ENCODE measurements at places on chromosomes 2 and 18.

GRCh38 chr2:51103205-51103604 is 71.3 kb upstream of the NRXN1 start:
- no peak overlapping the region for H3K4me3 ChIP-seq
- no peaks in the 10 kb centered on the region for H3K27me3 ChIP-seq
- no peaks in the 10 kb centered on the region for H3K4me1 ChIP-seq

GRCh38 chr2:25991965-25992364 is 9.7 kb upstream of the KIF3C start:
- no peak overlapping the region for H3K27ac ChIP-seq
- DNase-seq = no peak
- H3K27me3 ChIP-seq = no peaks in the 10 kb centered on the region
- no peak overlapping the region for H3K4me3 ChIP-seq

GRCh38 chr2:98757904-98758421 is 27.0 kb upstream of the MGAT4A start:
- no peaks in the 10 kb centered on the region for H3K4me1 ChIP-seq
- no peaks in the 10 kb centered on the region for H3K36me3 ChIP-seq

GRCh38 chr2:198143793-198144192 is 339.4 kb downstream of the PLCL1 start:
- no peaks in the 10 kb centered on the region for H3K4me1 ChIP-seq
- no peaks in the 10 kb centered on the region for H3K36me3 ChIP-seq
- H3K4me3 ChIP-seq = no peak overlapping the region
- H3K27ac ChIP-seq = no peak overlapping the region

DNA sequence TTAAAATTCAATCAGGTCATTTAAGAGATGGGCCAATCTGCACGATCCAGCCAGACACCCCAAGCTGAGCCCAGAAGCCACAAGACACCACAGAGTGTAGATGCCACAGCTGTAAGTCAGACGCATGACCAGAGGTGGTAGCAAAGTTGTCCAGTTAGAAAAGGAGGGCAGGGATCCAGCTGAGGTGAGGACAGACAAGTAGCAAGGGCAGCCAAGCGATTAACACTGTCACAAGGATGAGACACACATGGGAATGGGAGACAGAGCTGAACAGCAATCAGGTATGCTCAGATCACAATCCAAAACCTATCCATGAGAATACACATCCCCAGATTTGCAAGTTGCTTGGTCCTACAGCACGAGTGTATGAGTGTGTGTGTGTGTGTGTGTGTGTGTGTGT is 143.4 kb upstream of the STK17B start:
- no peaks in the 10 kb centered on the region for H3K36me3 ChIP-seq
- H3K27me3 ChIP-seq = no peaks in the 10 kb centered on the region
- no peak overlapping the region for H3K4me3 ChIP-seq
- H3K4me1 ChIP-seq = no peaks in the 10 kb centered on the region
- DNase-seq = no peak
- H3K27ac ChIP-seq = no peak overlapping the region

DNA sequence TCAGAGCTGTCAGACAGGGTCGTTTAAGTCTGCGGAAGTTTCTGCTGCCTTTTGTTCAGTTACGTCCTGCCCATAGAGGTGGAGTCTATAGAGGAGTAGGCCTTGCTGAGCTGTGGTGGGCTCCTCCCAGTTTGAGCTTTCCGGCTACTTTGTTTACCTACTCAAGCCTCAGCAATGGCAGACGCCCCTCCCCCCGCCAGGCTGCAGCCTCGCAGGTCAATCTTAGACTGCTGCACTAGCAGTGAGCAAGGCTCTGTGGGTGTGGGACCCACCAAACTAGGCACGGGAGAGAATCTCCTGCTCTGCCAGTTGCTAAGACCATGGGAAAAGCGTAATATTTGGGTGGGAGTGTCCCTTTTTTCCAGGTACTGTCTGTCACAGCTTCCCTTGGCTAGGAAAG is 86.5 kb downstream of the EFEMP1 start:
- H3K27me3 ChIP-seq = no peaks in the 10 kb centered on the region
- no peak for DNase-seq
- no peaks in the 10 kb centered on the region for H3K4me1 ChIP-seq
- no peak overlapping the region for H3K4me3 ChIP-seq
- H3K36me3 ChIP-seq = no peaks in the 10 kb centered on the region

GRCh38 chr18:48951448-48952286 is 902 bp upstream of the SMAD7 start:
- H3K4me3 ChIP-seq = peak overlapping the region; percentile 85
- H3K4me1 ChIP-seq = peaks cover 3% of the 10 kb centered on the region
- peak overlapping the region; percentile 97 for H3K27ac ChIP-seq
- H3K36me3 ChIP-seq = peaks cover 25% of the 10 kb centered on the region
- H3K27me3 ChIP-seq = no peaks in the 10 kb centered on the region

GRCh38 chr2:86744152-86744551 is 24.1 kb downstream of the RMND5A start:
- DNase-seq = no peak
- H3K27ac ChIP-seq = no peak overlapping the region
- H3K27me3 ChIP-seq = no peaks in the 10 kb centered on the region
- H3K4me3 ChIP-seq = no peak overlapping the region

- no peaks in the 10 kb centered on the region for H3K4me1 ChIP-seq
- H3K36me3 ChIP-seq = no peaks in the 10 kb centered on the region
- no peak overlapping the region for H3K4me3 ChIP-seq
- no peak overlapping the region for H3K27ac ChIP-seq
- no peak for DNase-seq
- H3K27me3 ChIP-seq = no peaks in the 10 kb centered on the region
Observed at GRCh38 chr2:142603759-142604158, 273.7 kb upstream of the KYNU start.

DNA sequence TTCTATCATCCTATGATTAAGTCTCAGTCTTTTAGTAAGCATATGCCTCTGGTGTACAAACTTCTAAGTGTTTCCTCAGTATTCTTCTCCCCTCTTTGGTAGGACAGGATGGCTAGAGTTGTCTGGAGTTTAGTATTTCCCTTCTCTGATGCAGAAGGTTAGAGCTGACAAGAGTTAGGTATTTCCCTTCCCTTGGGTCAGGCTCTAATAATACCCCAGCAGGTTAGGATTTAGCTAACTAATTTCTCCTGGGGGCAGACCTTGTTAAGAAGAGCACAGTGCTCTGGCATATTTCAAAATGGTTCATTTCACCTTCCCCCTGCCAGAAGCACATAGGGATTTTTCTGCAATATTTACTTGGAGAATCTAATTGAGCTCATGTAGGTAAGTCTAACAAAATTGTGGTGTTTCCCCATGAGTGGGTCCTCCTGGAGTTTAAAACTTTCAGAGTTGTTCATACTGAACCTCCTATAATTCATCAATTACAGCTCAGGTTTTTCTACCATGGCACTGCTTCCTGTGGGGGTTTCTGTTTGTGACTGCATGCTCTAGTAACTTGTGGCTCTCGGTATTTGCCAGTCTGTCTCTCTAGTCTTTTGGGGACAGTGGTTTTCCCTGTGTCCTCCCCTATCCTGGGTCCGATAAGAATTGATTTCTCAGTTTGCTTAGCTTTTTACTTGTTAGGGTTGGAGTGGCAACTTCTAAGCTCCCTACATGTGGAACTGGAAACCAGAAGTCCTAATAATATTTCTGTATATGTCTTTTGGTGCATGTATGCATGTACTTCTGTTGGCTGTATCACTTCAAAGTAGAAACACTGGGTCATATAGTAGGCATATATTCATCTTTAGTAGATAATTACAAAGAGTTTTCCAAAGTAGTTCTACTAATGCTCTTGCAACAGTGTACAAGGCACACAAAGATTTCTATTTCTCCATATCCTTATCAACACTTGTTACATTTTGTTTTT is 77.7 kb downstream of the GDF7 start:
- H3K27me3 ChIP-seq = no peaks in the 10 kb centered on the region
- H3K4me1 ChIP-seq = peaks cover 2% of the 10 kb centered on the region
- H3K27ac ChIP-seq = no peak overlapping the region
- DNase-seq = no peak
- H3K36me3 ChIP-seq = no peaks in the 10 kb centered on the region

DNA sequence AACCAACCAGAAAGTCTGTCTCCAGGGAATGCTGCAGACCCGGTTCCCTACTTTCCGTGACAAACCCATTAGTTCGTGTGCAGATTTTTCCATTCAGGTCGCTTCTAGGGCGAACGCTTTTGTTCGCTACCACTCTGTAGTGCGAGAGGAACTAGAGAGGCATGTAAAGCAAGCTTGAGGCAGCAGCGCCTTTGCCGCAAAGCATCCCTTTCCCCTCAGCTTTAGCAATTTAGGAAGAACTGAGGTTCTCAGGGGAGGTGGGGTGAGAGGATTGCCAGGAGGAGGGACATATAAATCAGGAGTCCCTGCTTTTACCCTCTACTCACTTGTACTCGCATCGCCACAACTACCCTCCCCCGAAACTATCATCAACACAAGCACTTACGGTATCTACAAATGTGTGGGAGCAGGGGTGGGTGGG is 748 bp upstream of the ZNF804A start:
- peak; percentile 51 for DNase-seq
- peak overlapping the region; percentile 71 for H3K4me3 ChIP-seq
- H3K4me1 ChIP-seq = no peaks in the 10 kb centered on the region

DNA sequence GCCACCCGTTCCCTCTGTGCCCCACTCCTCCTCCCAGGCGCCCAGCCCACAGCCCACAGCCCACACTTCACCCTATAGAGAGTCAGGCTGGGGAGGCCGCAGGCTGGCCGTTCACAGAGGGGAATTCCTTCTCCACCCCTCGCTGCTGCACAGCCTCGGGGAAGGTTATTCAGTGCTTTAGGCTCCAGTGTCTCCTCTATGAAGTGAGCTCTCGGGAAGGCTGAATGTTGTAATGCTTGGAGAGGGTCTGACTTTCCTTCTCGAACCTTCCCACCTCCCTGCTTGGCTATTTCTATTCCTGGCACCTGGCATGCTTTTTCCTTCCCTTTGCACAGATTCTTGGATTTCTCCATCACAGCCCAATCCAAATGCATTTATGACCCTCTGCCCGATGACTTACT is 62.5 kb upstream of the SMAD7 start:
- DNase-seq = no peak
- no peak overlapping the region for H3K4me3 ChIP-seq
- no peaks in the 10 kb centered on the region for H3K27me3 ChIP-seq
- H3K36me3 ChIP-seq = no peaks in the 10 kb centered on the region

DNA sequence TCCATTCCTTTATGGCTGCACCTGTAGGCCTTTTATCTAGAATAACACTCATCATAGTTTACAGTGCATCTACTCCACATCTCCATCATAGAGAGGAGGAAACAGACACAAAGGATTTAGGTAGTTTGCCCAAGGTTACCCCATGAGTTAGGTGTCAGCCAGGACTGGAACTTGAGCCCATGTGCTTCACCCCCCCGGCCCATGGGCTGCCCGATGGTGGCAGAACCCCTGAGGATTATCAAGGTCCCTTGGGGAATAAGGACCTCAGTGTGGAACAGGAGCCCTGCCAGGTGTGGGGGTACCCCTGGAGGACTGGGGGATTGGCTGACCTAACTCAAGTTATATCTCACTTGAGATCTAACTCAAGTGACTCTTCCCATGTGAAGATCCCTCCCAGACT is 146.3 kb upstream of the OTX1 start:
- DNase-seq = no peak
- H3K27me3 ChIP-seq = no peaks in the 10 kb centered on the region
- H3K36me3 ChIP-seq = no peaks in the 10 kb centered on the region
- no peak overlapping the region for H3K27ac ChIP-seq
- H3K4me1 ChIP-seq = no peaks in the 10 kb centered on the region

GRCh38 chr2:212535996-212536816 is 2.4 kb downstream of the ERBB4 start:
- H3K27ac ChIP-seq = no peak overlapping the region
- H3K4me1 ChIP-seq = peaks cover 5% of the 10 kb centered on the region
- no peak for DNase-seq

DNA sequence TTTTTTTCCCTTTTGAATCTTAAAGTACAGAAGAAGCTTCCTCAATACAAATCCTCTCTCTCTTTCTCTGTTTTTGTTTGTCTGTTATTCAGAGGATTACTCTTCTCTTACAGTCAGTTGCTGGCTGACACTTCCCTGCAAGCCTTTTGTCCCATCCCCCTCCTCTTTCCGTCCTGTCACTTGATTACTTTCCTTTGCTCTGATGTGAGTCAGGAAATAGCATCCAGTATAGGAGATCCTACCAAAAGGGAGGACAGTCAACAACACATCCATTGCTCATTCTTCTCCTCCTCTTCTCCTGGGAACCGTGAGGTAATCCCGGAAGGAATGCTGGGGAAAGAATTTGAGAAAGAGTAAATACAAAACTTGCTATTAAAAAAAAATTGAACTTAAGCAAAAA is 79.3 kb upstream of the SCN7A start:
- no peak overlapping the region for H3K27ac ChIP-seq
- H3K4me1 ChIP-seq = no peaks in the 10 kb centered on the region
- H3K36me3 ChIP-seq = no peaks in the 10 kb centered on the region
- no peak overlapping the region for H3K4me3 ChIP-seq

- DNase-seq = no peak
- H3K36me3 ChIP-seq = no peaks in the 10 kb centered on the region
Observed at GRCh38 chr2:74944987-74945787, 13.3 kb upstream of the POLE4 start.

DNA sequence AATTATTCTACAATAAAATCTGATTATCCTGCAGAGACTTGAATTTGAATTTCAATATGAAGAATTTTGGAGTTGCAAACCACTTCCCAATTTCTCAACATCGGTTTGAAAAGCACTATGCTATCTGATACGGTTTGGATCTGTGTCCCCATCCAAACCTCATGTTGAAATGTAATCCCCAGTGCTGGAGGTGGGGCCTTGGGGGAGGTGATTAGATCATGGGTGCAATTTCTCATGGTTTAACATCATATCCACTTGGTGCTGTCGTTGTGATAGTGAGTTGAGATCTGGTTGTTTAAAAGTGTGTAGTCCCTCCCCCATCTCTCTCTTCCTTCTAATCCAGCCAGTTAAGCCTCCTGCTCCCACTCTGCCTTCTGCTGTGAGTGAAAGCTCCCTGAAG is 205.7 kb downstream of the NBAS start:
- H3K4me3 ChIP-seq = no peak overlapping the region
- DNase-seq = no peak
- H3K27ac ChIP-seq = no peak overlapping the region
- H3K27me3 ChIP-seq = no peaks in the 10 kb centered on the region
- no peaks in the 10 kb centered on the region for H3K4me1 ChIP-seq
- H3K36me3 ChIP-seq = peaks cover 24% of the 10 kb centered on the region

GRCh38 chr2:223591596-223591995 is 10.6 kb downstream of the SCG2 start:
- no peaks in the 10 kb centered on the region for H3K27me3 ChIP-seq
- no peak overlapping the region for H3K27ac ChIP-seq
- no peaks in the 10 kb centered on the region for H3K36me3 ChIP-seq
- no peaks in the 10 kb centered on the region for H3K4me1 ChIP-seq

- peaks cover 4% of the 10 kb centered on the region for H3K4me1 ChIP-seq
- DNase-seq = peak; percentile 43
- peak overlapping the region; percentile 37 for H3K27ac ChIP-seq
Observed at GRCh38 chr2:235677276-235677788, 183.5 kb downstream of the AGAP1 start.

DNA sequence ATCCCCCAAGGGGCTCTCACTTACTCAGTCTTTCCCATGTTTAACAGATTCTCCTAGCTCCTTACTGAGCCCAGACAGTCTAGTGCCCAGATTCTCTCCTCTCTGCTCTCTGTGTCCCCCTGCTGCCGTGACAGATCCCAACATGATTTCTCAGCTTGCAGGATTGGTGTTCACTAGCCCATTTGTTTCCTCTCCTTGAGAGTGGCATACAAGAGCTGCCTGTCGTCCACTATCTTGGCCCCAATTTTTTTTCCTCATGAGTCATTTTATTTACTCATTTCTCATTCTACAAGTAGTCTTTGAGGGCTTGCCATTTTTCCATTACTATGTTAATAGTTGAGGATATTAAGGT is 199.9 kb upstream of the FN1 start:
- H3K27ac ChIP-seq = no peak overlapping the region
- H3K27me3 ChIP-seq = no peaks in the 10 kb centered on the region
- H3K4me3 ChIP-seq = no peak overlapping the region
- no peaks in the 10 kb centered on the region for H3K4me1 ChIP-seq
- no peaks in the 10 kb centered on the region for H3K36me3 ChIP-seq
- DNase-seq = no peak
